ENCODE measurements at places on chromosomes 12 and 14.

DNA sequence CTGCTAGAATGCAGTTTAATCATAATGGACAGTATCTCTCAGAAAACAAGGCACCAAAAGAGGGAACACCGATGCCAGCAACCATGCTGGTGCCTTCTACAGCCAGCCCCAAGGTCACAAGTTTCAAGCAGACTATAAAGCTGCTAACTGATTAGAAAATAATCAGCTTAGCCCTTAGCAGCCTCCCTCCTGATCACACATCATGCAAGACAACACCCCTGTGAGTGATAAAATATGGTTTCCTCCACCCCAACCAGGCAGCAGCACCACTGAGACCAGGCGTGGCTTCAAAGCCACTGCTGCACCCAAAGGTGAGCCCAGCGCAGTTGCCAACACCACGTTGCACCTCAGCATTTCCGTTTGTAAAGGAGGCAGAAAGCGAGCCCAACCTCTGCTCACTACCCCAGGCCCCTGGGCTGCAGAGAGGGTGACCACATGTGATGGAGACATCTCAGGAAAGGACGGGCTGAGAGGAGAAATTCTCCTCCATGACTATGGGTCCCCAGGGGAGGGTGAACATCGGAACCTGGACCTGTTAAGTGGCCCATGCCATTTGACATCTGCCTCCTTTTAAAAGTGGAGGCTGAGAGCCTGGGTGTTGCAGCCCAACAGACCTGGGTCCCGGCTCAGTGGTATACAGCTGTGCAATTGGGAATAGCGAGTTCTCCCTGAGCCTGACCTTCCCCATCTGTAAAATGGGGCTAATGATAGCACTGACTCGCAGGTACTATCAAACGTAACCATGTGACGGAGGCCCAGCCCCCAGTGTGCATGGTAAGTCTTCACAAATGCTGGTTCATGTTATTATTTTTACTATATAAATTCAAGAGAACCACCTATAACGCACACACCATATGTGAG is 11.5 kb downstream of the ZFP36L1 start:
- no peaks in the 10 kb centered on the region for H3K36me3 ChIP-seq
- peak overlapping the region; percentile 98 for H3K27ac ChIP-seq
- H3K4me3 ChIP-seq, result no peak overlapping the region
- DNase-seq, result peak; percentile 84
- peaks cover 84% of the 10 kb centered on the region for H3K4me1 ChIP-seq

GRCh38 chr12:7937833-7938506 is 2.0 kb upstream of the SLC2A3 start:
- H3K4me1 ChIP-seq, result no peaks in the 10 kb centered on the region
- peak; percentile 56 for DNase-seq
- H3K36me3 ChIP-seq, result peaks cover 1% of the 10 kb centered on the region
- H3K4me3 ChIP-seq, result no peak overlapping the region
- H3K27me3 ChIP-seq, result no peaks in the 10 kb centered on the region
- no peak overlapping the region for H3K27ac ChIP-seq

- H3K27me3 ChIP-seq, result no peaks in the 10 kb centered on the region
- H3K36me3 ChIP-seq, result no peaks in the 10 kb centered on the region
- peaks cover 10% of the 10 kb centered on the region for H3K4me1 ChIP-seq
- no peak for DNase-seq
- no peak overlapping the region for H3K4me3 ChIP-seq
- no peak overlapping the region for H3K27ac ChIP-seq
Observed at GRCh38 chr12:63922474-63922873, 78.0 kb downstream of the SRGAP1 start.

DNA sequence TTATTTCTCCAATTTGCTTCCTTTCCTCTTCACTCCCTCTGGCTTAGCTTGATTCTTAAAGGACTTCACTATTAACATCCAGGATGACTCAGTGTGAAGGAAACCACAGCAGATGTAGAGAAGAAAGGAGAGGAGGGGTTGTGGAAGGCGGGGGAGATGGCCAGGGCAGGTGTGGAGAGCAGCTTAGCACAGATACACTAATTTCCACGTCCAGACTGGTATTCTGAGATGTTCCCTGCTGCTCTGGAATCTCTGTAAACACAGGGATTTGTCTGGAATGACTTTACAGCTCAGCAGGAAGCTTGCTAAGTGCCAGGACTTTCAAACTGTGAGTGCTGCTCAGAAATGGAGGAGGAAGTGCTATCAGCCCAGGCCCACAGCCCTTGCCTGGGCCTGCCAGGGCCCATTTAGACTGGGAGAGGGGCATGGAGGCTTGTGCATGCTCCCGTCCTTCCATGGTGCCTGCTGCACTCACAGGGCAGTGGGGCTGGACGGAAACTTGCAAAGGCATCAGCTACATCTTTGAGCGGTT is 202.5 kb upstream of the DDHD1 start:
- no peaks in the 10 kb centered on the region for H3K27me3 ChIP-seq
- H3K27ac ChIP-seq, result no peak overlapping the region
- H3K36me3 ChIP-seq, result no peaks in the 10 kb centered on the region
- peaks cover 12% of the 10 kb centered on the region for H3K4me1 ChIP-seq
- no peak overlapping the region for H3K4me3 ChIP-seq
- no peak for DNase-seq

GRCh38 chr12:14272956-14273912 is 92.2 kb upstream of the ATF7IP start:
- DNase-seq, result no peak
- H3K27me3 ChIP-seq, result no peaks in the 10 kb centered on the region
- H3K36me3 ChIP-seq, result no peaks in the 10 kb centered on the region
- H3K4me1 ChIP-seq, result peaks cover 11% of the 10 kb centered on the region

GRCh38 chr12:64821116-64821630 is 3.3 kb upstream of the TBC1D30 start:
- DNase-seq, result no peak
- H3K36me3 ChIP-seq, result no peaks in the 10 kb centered on the region
- H3K27ac ChIP-seq, result no peak overlapping the region
- H3K4me3 ChIP-seq, result no peak overlapping the region

DNA sequence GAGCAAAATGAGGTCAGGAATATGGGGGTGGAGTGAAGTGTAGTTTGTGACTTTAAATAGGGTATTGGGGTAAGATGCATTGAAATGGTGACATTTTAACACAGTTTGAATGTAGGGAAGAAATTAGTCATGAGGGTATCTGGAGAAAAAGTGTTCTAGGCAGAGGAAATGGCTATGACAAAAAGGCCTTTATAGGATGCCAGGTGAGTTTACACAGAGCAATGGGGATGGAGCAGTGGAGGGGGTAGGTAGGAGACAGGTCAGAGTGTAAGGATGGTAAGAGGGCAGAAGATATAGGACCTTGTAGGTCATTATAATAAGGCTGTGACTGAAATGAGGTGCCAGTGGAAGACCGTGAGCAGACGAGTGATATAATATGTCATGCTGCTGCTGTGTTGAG is 30.4 kb downstream of the HEATR5A start:
- no peaks in the 10 kb centered on the region for H3K4me1 ChIP-seq
- no peak for DNase-seq
- no peaks in the 10 kb centered on the region for H3K27me3 ChIP-seq
- H3K27ac ChIP-seq, result peak overlapping the region; percentile 5
- H3K36me3 ChIP-seq, result peaks cover 75% of the 10 kb centered on the region

DNA sequence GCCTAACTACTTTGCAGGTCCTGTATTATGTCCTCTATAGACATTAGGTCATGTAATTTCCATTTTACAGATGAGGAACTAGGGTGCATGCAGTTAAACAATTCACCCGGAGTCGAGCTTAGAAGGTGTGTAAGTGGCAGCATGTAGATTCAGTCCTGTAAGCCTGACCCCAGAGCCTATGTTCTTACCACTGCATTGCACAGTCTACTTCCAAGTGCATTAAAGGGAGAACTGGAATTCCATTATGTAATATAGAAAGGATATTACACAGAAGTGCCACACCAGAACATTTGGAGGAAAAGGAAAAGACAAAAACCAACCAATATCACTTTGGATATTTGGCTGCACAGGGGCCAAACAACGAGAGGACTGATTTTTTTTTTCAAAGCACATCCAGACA is 1.2 kb downstream of the GLT8D2 start:
- peaks cover 40% of the 10 kb centered on the region for H3K4me1 ChIP-seq
- DNase-seq, result no peak
- peak overlapping the region; percentile 72 for H3K27ac ChIP-seq

All from stomach (tissue), 19 donors.